Omental fat pad (tissue), 4 donors: ENCODE measurements at places on chromosomes 3 and 15. TPM values are rescaled to one million over a fixed set of nuclear protein-coding genes. Genes with fewer than 3 reads are reported as not detected.
A peak's percentile ranks its signal among the peaks of the same experiment; 100 is the strongest.

RGMA gene
- 12.8 TPM for total RNA-seq

DNA sequence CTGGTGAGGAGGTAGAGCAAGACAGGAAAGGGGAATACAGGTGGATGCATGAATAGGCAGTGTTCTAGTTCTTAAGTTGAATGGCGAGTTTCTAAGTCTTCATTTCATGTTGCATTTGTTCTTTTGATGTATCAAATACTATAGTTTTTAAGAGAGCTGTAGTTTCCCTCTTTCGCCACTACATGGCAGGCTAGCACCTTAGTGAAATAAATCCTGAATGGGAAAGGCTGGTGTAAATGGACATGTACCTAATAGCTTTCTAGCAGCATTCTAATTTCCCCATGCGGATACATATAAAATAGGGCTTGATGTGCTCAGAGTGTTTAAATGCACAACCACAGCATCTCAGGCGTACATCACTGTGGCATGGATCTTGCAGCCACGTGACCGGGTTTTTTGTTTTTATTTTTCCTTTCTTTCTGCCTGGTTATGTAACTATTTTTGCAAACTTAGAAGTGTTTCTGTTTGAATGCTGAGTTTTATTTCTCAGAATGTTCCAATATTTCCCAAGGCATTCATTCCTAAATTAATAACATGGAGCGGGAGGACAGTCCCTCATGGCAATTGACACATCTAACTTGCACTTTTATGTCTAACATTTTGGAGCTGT is 23.5 kb upstream of the CLN6 start:
- DNase-seq, result no peak

- no peak for DNase-seq
These were observed 138.5 kb downstream of the NECTIN3 start for GRCh38 chr3:111210003-111210711.

GRCh38 chr15:89728254-89728653 is 22.8 kb downstream of the MESP1 start:
- DNase-seq, result no peak

GRCh38 chr3:71614869-71615268 is 31.3 kb upstream of the FOXP1 start:
- no peak for DNase-seq

HMCES gene
- total RNA-seq, result 30.3 TPM

GRCh38 chr3:40745381-40746106 is 220.8 kb downstream of the ZNF621 start:
- DNase-seq, result no peak

- DNase-seq, result no peak
These were observed 114.0 kb upstream of the POU1F1 start for GRCh38 chr3:87390353-87390752.

DNA sequence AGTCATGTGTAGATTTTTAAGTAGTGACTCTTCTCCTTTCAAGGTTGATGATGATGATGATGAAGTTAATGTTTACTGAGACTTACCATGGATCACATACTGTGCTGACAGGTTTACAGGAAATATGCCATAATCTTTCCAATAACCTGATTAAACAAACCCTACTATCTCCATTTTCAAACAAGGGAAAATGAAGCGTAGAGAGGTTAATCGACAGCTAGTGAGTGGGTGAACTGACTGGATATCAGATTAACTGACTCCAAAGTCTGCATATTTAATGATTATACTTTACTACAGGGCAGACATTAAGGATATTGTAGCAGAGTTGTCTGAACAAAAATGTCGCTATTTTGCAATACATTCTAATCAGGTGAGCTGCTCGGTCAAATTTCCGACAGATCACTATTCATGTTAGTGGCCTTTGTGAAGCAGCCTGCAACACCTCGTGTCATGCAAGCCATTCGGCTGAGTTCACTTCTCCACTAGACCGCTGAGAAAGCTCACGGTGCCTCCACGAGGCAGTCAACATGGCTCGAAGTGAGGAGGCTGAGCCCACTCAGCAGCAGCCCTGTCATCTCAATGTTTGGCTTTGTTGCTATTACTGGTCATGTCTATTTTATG is 264.2 kb downstream of the NFKBIZ start:
- no peak for DNase-seq

GRCh38 chr15:33982516-33982915 is 14.2 kb downstream of the CHRM5 start:
- DNase-seq, result no peak

DNA sequence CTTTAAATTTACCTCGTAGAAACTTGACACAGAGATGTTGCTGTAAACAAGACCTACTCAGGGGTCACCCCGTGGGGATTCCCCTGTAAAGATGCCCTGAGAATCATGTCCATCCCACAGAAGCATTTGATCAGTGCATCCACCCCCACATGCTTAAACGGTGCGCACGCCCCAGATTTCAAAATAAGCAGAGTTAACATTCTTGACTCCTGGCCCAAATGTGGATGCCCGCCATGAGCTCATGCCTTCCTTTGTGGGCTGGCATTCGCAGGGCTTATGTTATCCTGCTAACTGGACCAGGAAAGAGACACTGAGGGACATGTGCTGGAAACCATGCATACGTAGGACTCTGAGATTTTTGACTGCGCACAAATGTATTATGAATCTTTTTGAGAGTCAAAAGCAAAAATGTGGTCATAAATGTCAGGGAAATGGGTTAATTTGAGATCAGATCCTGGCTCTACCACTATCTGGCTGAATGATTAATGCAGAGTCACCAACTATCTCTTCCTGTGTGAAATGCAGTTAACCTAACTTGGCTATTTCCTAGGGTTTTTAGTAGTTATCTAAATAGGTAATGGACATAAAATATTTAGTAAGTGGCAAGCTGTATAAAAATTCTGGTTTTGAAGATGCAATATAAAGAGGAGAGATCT is 9.1 kb upstream of the TP63 start:
- DNase-seq, result peak; percentile 23

VILL gene
- 5.6 TPM for total RNA-seq

XYLB gene
- 2.9 TPM for total RNA-seq

MORC1 gene
- total RNA-seq, result 0.09 TPM

TRPM7 gene
- 62.0 TPM for total RNA-seq

OR5K2 gene
- total RNA-seq, result not detected

DNA sequence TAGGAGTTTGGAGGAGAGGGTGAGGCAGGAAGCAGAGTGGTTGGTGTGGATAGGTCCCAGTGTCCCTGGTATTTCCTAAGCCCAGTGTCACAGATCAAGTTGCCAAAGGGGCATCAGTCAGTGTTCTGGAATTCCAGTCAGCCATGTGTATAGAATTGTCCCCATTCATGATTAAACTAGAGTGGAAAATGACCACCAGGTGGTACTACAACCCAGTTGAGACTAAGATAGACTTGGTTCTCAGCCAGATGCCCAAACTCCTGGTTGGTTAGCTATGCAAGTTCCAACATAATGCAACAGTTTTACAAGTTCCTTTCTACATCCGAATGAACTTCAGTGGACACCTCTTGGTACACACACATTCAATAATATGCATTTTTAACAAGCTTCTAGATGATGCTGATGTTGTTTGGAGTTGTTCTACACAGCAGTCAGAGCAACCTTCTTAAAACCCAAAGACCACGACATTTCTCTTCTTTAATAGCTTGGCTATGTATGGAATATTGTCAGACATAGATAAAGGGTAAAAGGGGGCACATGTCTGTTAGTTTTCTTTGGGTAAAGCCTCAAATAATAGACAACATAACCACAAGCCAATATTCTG is 8.4 kb upstream of the ATR start:
- no peak for DNase-seq

DNA sequence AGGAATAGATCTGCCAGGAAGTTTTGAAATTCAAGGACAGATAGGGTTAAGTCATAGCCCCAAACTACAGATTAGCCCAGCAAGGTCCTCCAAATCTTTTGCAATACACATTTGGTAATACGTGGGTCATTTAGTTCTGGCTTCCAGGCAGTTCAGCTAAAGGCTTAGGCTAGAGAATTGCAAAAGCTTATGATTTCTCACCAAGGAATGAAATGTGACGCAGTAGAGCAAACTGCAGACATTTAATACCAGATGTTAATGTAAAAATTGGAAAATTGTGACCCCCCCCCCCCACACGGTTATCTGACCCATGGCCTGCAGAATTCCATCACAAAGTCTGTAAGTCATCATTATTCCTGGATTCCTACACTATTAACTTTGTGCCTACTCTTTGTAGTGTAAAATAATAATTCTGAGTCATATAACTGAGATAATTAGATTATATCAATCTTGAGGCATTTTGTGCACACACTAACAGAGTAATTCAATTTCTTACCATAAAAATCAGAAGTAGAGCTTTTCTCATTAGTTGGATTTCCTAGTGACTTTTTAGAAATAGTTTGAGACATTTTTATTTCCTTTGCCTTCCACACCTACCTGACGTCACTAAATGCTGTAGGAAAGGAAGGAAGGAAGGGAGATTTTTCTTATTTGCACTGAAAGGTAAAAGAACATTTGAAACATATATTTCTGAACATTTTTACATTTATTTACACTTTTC is 235.2 kb downstream of the DTWD1 start:
- no peak for DNase-seq

TMIE gene
- not detected for total RNA-seq

DNA sequence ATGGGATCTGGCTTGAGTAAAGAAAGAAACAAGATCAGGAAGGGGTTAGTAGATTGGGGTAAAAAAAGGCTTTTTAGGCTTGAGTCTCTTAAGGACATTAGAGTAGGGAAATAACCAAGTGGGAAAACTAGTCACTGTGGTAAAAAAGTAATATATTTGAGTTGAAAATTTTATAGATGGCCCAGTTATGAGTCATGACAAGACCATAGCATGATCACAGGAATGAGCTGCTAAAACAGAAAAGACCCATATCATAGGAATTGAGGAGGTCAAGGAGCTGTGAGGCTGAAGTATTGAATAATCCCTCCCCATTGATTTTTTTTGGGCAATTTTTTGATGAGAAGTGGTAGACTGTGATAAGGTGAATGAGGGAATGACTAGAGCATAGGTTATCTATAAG is 69.2 kb upstream of the TBC1D5 start:
- DNase-seq, result no peak

- DNase-seq, result no peak
These were observed 29.3 kb upstream of the SH3BP5 start for GRCh38 chr3:15361494-15362214.

DNA sequence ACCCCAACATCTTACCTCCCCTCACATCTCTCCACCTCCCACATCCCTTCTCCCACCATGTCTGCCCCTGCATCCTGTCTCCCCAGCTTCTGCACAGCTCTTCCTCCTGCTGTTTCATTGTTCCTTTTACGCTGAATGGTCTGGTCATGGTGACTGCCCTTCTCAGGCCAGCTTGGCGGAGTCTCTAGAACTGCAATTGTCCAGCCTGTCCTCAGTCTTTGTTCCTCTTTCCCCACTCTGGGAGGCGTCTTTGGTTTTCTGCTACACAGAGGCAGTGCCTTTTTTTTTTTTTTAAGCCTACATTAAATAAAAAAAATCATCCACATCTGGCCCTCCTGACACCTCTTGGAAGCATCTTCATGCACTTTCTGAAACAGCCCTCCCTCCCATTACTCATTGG is 49.1 kb upstream of the SEC22A start:
- DNase-seq, result no peak

DNA sequence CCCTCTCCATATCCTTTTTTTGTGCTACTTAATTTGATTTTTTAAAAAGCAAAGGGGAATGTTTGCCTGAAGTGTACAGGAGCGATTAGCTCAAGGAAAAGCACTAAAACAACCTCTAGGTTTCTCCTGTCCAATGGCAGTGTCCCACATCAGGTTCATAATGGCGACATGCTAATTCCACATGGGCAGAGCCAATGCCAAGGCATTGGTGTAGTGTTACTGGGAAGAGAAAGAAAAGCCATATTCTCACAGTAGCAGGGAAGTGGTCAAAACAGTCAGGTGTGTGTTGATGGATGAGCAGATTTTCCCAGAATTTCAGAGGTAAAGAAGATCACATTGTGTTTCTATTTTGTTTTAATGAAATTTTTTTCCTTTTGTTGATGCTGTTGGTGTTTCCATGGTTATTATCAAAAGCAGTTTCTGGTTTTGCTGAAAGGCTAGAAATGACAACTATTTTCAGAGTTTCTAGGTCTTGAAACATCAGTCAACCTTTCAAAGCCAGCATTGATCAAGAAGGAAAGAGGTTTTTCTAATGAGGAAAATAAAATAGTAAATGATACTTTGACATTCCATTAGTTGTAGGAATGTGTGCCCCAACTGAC is 65.2 kb downstream of the FNDC3B start:
- no peak for DNase-seq

DNA sequence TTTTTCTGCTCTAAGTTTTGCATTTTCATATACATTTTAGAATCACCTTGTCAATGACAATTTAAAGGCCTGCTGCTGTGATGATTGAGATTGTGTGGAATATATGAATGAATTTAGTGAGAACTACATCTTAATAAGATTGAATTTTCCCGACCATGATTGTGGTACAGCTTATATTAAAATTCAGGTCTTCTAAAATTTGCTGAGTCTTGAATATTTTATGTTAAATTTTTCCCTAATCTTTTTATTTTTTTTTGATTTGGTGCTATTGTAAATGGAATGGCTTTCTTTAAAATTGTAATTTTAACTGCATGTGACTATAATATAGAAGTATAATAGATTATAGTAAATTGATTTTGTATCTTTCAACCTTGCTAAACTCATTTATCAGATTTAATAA is 172.1 kb downstream of the IL1RAP start:
- DNase-seq, result no peak

DNA sequence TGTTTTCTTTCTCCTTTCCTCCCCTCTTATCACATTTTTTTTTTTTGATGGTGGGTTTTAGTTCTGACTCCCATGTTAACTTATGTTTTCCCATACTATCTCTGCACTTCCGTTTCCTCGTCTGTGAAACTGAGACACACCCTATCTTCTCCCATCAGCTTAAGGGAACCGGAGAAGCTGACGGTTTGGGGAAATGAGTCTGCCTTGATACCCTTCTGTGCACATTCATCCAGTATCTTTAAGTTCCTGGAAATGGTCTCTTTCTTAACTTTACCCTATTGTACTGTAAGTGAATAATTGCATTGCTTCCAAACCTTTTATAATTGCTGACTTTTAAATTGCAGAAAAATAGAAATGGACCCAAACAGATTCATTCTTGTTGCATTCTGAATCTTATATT is 26.2 kb upstream of the CFAP161 start:
- DNase-seq, result no peak

QRICH1 gene
- total RNA-seq, result 53.2 TPM

SLC24A5 gene
- total RNA-seq, result not detected

ATOSA gene
- total RNA-seq, result 80.1 TPM

OR4F15 gene
- not detected for total RNA-seq

AADAC gene
- 2.4 TPM for total RNA-seq

DNA sequence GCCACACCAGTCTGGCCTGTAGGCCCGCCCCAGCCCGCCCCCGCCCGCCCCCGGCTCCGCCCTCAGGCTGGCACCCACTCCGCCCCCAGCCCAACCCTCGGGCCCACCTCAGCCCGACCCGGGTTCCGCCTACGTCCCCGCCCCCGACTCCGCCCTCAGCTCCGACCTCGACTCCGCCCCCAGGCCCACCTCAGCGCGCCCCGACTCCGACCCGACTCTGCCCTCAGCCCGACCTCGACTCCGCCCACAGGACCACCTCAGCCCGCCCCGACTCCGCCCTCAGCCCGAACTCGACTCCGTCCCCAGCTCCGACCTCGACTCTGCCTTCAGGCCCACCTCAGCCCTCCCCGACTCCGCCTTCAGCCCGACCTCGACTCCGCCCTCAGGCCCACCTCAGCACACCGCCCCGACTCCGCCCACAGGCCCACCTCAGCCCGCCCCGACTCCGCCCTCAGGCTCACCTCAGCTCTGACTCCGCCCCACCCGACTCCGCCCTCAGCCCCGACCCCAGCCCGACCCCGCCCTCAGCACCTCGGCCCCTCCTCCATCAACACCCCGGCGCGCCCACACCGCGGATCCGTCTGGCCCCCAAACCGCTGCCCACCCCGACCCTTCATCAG is at the start of gene RAB43:
Gene RAB43, minus strand, starts transcription at position 13 of the 620 bp plus-strand sequence. CDS start 315 bp downstream, outside the sequence.
- peak; percentile 70 for DNase-seq
